ENCODE measurements at places on chromosomes 3 and 15.

GRCh38 chr15:42141246-42141645 lies 15.2 kb downstream of the PLA2G4F start:
- DNase-seq, result peak; percentile 20

DNA sequence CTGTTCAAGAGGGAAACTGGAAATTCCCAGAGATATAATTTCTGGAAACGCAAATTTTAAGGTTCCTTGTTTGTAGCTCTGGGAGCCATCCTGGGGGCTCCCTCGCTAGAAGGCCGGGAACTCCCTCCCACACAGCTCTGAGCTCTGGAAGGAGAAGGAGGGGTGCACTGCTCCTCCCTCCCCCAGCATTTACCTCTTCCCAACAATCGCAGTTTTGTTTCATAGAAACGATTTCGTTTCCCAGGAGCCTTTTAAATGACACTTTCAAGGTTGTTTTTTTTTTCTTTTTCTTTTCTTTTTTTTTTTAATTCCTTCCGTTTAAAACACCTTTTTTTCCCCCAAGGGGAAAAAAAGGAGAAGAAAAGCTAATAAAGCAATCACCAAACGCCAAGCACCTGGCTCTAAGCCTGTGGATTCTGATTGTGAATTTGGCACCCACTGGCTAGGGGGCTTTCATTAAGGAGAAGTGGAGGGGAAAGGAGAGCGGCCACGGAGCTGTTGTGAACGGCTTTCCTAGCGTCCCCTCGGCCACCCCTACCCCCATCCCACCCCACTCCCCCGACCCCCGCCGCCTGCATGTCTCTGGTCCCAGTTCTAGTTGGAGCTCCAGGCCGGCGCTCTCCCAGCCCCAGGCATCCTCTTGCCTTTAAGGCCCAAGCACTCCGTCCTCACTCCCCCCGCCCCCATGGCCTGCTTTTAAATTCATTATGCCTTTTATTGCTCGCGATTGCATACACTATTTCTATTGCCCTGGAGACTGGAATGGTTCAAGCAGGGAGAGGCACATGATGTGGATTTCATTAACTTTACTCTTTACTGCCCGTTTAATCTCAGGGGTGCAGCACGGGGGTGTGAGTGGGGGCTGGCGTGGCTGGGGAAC lies 13.6 kb upstream of the CCDC33 start:
- no peak for DNase-seq

- peak; percentile 79 for DNase-seq
These were observed at the start of gene NLGN1 for GRCh38 chr3:173397161-173398110. NLGN1 (plus strand) TSS chr3:173397744.

GRCh38 chr15:39669661-39670060 lies 88.8 kb downstream of the THBS1 start:
- no peak for DNase-seq

GRCh38 chr3:182523836-182524235 lies 269.5 kb upstream of the ATP11B start:
- DNase-seq, result no peak

DNA sequence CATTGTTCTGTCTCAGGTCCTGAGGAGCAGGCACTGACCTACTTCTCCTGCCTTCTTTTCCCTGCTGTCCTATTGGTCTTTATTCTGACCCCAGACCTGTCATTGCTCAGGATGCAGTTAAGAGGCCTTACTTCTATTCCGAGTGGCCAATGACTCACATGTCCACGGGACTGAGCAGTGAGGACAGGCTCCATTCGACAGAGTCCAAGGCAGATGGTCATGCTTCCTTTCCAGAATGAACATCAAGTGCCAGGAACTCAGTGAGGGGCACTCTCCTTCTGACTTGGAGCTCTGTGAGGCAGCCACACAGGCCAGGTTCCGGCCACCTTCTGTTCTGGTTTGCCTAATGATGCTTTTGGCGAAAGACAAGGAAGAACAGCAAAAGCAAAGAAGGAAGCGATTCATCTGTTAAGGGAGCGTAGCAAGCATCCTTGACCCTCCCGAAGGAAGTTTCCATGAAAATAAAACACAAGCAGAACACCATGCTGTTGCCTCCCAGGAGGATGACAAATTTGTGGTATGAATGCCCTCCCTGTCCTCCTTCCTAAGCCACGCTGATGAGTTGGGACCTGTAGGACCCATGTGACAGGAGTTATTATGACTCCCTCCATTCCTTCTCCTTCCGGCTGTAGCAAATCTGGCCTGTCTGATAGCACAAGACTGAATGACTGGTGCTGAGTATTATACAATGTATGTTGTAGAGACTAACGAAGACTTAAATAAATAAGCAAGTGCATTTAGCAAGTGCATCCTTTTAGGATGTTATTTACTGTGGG lies 14.4 kb upstream of the TPRG1 start:
- DNase-seq, result no peak

GRCh38 chr3:71090207-71090606 lies 493.3 kb downstream of the FOXP1 start:
- DNase-seq, result no peak

- DNase-seq, result no peak
These were observed 31.2 kb downstream of the DZIP1L start for GRCh38 chr3:138084196-138084595.

DNA sequence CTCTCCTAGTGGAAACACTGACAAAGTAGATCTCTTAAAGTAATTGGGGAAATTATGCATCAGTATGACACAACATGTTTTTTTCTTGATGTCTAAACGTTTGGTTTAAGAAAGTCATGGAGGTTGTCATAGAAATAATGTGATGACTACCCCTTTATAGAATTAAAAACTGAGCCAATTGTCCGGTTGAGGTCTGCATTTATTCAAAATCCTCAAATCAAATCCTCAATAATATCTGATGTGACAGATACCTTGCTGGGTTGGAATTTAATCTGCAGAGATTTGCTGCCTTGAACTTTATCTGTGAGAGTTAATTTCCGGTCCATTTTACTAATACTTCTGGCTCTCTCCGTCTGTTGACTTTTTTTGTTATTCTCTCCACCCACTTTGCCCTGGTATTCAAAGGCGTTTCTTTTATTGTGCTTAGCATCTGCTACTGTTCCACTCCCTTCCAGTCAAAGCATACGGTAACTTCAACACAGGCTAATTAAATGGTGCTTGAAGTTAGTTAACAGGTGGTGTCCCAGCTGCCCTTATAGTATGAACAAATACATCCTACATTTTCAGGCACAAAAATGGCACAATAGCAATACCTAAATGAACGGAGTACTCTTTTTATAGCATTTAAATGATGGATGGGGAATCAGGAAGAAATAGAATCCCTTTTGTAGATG lies 628.3 kb downstream of the ROBO1 start:
- no peak for DNase-seq

- DNase-seq, result peak; percentile 62
These were observed 393.6 kb downstream of the OTOL1 start for GRCh38 chr3:161890147-161890625.

- DNase-seq, result no peak
These were observed 699.2 kb downstream of the TUSC7 start for GRCh38 chr3:117408811-117409210.

DNA sequence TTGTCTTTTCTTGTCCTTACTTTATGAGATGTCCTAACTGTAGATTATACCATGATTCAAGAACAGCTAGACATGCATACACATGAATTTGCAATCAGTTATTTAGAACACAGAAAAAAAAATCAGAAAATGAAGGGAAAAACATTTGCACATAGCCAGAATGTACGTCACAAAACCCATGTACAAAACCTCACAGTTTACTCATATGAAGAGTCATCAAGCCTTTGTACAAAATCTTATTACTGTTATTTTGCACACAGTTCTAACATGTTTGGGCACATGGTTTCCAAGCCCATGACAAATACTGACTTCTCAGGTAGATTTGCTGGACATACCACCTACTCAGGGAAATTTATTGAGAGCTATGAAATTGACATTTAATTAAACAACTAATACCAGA lies 48.2 kb downstream of the MAP3K13 start:
- DNase-seq, result no peak

GRCh38 chr3:195956577-195956976 lies 48.2 kb upstream of the TNK2 start:
- DNase-seq, result no peak

GRCh38 chr3:143247073-143247472 lies 127.5 kb downstream of the CHST2 start:
- no peak for DNase-seq

GRCh38 chr3:42443292-42443691 lies 32.9 kb upstream of the LYZL4 start:
- no peak for DNase-seq

- DNase-seq, result no peak
These were observed 643.8 kb downstream of the SQOR start for GRCh38 chr15:46278486-46279090.

GRCh38 chr3:54122324-54123002 lies at the start of gene CACNA2D3:
CACNA2D3 (plus strand) TSS chr3:54122552.
- peak; percentile 61 for DNase-seq

- DNase-seq, result peak; percentile 60
These were observed 198.7 kb upstream of the LYSMD4 start for GRCh38 chr15:99931703-99932603.

- DNase-seq, result no peak
These were observed 103.3 kb downstream of the SMAD6 start for GRCh38 chr15:66805202-66805885.

DNA sequence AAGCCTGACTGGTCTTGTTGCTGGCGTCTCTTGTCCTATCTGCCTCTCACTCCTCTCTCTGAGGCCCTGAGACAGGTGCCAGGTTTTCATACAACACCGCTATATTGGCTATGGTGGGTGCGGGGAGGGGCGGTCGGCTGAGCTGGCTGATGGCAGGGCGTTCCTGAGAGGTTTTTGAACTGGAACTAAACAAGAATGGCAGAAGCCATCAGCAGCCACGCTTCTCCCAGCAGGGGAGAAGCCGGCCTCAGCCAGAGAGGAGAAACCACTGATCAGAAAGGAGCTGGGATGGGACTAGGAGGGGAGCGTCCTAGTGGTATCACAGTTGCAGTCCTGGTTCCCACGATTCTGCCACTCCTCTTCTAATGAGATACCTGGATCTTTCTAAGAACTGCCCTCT lies 89.9 kb upstream of the PRR23E start:
- peak; percentile 32 for DNase-seq

DNA sequence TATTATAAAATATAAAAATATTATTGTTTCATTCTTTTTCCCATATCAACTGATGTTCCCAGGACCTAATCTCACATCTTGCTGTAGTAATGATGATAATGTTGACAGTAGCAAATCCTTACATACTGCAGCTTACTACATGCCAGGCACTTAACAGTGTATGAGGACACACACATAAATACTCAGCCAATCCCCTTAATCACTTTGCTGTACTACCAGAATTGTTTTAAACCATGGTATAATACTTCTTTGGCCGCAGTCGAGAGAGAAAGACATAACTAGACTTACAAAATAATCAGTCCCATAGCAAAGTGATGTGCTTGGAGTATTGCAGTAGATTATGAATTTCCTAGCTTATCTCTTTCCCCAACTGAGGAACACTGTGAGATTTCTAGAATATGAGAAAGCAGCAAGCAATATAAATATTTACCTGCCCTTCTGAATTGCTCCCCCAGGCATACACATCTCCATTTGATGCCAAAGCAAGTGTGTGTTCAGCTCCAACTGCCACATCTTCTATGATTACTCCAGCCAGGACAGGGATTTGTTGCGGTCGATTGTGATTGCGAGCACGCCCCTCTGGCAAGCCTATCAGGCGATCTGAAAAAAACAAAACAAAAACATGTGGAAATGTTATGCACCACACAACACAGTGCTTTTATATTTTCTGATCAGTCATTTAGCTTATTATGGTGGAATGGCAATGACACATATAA lies 33.0 kb downstream of the FBXL22 start:
- no peak for DNase-seq

GRCh38 chr3:25631989-25632388 lies 32.7 kb downstream of the TOP2B start:
- DNase-seq, result no peak

GRCh38 chr3:32948625-32949445 lies 2.6 kb upstream of the CCR4 start:
- DNase-seq, result no peak

- DNase-seq, result no peak
These were observed 50.7 kb upstream of the POLR2M start for GRCh38 chr15:57655809-57656208.

GRCh38 chr15:94186770-94187331 lies 44.5 kb upstream of the MCTP2 start:
- no peak for DNase-seq

DNA sequence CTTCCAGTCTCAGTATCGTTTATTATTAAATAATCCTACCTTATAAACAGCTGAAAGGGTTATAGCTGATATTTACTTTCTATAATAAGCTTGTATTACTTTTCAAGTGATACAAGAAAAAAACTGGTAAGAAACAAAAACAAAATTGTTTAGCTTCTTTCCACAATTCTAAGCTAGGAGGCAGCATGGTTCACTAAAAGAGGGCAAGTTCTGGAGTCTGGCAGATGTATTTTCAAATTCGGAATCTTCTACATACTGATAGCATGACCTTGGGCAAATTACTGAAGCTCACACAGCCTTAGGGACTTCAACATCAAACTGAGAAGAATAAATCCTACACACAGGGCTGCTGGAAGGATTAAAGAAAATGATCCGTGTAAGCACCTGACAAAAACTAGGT lies 15.4 kb downstream of the C15orf62 start:
- DNase-seq, result no peak

GRCh38 chr15:46589088-46589487 lies 954.3 kb downstream of the SQOR start:
- no peak for DNase-seq

GRCh38 chr3:120636795-120637401 lies 40.8 kb downstream of the NDUFB4 start:
- no peak for DNase-seq

DNA sequence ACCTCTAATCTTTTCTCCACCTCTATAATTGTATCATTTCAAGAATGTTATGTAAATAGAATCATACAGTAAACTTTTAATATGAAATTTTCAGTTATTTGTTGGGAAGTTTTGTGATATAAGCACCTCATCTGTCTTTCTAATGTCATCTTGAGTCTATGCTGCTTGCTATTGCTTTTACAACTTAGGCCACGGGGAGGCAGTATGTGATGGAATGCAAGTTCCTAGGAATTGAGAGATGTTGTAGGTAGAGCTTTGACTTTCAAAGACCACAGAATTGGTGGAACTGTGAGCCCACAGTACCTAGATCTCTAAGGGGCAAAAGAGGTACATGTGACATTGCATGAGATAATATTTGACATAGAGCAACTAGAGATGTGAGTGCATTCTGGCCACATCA lies 328.3 kb downstream of the MFSD1 start:
- DNase-seq, result peak; percentile 57

- no peak for DNase-seq
These were observed 12.8 kb downstream of the LYZL4 start for GRCh38 chr3:42397644-42398043.

- DNase-seq, result no peak
These were observed 149.4 kb upstream of the KCNMB2 start for GRCh38 chr3:178386880-178387279.

DNA sequence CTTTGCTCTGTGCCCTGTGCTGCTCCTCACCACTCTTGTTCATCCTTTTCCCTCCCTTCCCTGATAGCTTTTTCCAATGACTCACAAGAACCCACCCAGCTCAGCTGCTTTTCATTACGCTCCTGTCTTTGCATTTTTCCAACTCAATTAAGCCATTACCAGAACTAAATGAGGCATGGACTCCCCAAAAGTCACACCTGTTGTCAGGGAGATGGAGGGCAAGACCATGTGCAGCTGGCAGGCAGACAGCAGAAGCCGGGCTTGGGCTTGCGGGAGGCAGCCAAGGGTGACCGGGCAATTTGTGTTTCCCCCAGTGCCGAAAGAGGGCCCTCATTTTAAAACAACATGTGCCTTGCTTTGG lies 64.3 kb downstream of the CASR start:
- DNase-seq, result no peak
